ENCODE measurements at places on chromosomes 6 and 20.
A peak's percentile ranks its signal among the peaks of the same experiment; 100 is the strongest.

- no peak for DNase-seq
These were observed 127.2 kb downstream of the MTHFD1L start for GRCh38 chr6:150992703-150993102.

- no peak for DNase-seq
These were observed 265.6 kb upstream of the JAG1 start for GRCh38 chr20:10939331-10939941.

DNA sequence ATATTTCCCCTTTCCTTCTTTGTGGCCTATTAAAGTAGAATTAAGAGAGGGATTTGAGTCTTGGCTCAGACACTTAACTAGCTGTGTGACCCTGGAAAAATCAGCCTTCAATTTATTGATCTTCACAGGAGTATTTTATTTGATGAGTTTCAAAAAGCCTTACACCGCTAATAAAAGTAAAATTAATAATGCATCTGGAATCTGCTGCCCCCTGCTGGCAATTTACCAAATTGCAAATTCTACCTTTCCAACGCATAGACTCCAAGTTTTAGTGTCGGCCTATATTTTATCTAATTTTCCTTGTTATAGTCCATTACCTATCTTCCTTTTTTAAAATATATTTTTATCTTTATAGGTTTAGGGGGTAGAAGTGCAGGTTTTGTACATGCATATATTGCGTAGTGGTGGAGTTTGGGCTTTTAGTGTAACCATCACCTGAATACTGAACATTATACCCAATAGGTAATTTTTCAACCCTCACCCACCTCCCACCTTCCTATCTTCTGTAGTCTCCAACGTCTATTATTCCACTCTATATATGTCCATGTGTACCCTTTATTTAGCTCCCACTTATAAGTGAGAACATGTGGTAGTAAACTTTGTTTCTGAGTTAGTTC lies 46.3 kb downstream of the GOPC start:
- peak; percentile 33 for DNase-seq

GRCh38 chr20:32911355-32911754 lies 52.6 kb downstream of the EFCAB8 start:
- DNase-seq = no peak

DNA sequence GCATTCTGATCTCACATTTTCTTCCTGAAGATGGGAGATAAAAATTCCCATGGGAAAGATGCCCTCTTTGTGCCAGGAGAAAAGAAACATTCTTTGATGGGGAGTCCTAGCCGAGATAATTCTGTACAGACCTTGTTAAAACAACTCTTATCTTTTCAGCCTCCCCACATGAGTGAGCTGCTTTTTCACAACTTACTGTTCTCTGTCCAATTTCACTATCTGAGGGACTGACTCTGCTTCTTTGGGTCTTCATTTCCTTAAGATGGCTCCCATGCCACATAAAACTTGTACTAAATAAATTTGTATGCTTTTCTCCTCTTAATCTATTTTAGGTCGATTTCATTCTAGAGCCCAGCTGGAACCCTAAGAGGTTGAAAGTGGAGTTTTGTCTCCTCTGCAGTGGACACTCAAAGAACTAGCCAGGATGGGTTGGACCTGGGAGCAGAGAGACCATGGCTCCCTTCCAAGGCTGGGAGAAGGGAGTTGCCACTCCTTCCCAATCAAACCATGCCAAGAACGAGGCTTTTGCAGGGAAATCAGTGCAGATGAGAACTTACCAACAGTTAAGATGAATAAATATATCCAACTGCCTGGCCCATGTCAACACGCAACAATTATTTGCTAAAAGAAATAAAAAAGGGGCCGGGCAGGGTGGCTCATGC lies 285.8 kb upstream of the SULF2 start:
- no peak for DNase-seq

DNA sequence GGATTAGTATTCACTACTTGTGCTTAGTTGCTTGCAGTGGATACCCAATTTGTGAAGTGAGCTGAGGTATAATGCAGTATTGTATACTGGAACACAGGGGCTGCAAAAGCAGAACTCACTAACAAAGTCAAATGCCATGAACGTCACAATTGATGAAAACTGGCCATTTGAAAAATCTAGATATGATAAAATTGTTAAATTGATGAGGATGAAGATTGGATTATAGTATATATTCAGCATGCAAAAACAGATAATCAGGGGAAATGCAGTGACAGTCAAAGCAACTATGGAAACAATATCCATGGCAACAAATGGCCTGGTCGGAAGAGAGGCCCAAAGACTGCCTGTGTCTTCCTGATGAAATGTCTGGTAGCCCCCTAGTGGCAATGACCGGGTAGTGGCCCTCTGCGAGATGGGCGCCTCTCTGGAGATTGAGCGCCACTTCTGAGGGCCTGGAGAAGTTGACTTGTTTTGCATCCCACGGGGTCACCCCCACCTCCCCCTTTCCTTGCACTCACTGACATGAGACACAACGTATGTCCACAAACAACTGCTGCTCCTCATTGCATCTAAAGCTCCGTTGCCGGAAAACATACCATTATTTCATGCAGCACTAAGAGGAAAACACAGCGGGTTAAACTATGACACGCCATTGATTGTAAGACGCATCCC lies 43.6 kb downstream of the C6orf15 start:
- DNase-seq = peak; percentile 87

GRCh38 chr6:132199343-132199742 lies 201.9 kb downstream of the MOXD1 start:
- no peak for DNase-seq

DNA sequence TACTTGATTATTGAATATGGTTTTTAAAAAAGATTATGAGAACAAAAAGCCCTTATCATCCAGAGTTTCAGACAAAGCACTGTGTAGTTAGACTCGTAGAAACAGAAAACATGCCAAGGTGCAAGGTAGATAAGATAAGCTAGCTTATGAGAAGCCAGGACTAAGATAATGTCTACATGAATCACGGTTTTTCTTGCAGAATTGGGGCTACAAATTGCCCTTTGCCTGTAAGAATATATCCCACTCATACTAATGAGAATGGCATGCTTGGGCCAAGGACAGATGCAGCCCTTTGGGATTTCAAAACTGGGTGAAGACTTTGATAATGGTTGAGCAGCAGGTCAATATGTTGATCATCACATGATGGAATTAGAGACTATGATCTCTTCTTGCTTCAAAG lies 165.3 kb upstream of the PREP start:
- no peak for DNase-seq

GRCh38 chr6:148525453-148525852 lies 182.8 kb downstream of the SASH1 start:
- no peak for DNase-seq

GRCh38 chr6:166502453-166502852 lies 84.0 kb downstream of the RAMACL start:
- DNase-seq = no peak

- DNase-seq = no peak
These were observed 18.5 kb downstream of the FRMD1 start for GRCh38 chr6:168060521-168060931.

DNA sequence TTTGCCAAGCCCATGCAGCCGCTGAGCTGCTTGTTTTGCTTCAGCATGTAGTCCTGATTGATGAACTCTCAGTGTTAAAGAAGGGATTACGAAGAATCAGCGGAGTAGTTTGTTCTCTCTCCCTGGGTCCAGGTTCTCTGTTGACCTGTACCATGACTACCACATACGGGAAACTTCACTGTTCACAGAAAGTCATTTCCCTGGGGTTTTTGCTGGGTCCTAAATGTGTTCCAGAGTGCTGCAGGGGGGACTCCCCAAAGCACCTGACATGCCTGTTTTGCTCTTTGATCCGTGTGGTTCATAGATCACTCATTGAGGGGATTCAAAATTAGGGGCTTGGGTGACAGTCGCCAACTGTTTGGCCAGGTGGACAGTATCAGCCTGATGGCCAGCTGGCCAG lies 5.5 kb downstream of the LSM14B start:
- no peak for DNase-seq

DNA sequence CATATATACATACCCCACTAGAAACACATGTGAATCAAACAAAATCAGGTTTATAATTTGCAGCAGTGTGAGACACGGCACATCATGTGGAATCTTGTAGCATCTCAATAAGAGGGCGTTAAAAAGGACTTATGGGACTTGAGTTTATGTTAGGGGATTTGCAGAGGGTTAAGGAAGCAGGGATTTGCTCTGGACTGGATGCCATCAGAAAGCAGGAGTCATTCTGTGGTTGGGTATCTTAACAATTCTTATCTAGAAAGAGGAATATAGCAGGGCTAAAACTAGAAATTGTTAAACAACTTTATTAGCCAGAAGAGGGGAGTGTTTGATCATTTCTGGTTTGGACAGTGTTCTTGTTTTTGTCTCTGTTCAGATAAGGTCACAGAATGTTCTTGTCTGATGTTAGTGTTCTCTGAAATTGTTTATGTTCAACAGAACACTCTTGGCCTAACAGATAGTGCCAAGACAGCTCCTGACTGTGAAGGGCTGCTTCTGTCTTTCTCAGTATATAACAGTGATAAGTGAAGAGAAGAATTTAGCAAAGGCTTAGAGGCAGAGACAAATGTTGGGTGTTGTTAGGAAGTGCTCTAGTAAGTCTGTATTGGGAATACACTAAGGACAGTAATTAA lies 39.2 kb downstream of the LIN28B start:
- DNase-seq = no peak

DNA sequence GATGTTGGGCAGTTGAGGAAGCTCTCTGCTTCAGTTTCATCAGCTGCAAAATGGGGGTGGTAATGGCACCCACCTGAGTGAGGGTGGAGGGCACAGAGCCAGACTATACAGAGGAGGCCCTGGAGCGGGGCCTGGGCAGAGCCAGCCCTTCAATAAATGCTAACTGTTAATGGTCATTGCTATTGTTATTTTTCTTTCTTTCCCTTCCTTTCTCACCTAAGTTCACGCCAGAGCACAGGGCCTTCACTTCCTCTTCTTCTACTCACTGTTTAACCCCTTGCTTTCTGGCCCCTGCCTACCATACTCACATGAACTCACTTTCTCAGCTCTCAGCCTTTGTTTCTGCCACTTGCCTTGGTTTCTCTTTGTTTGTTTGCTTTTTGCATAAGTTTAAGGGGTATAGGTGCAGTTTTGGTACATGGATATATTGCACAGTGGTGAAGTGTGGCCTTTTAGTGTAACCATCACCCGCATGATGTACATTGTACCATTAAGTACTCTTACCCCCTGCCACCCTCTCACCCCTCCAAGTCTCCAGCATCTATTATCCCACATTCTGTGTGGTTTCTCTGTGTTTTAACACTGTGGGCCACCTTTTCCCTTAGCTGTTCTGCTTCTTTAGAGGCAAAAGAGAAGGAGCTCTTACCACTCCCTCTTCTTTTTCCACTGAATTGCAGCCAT lies 7.5 kb upstream of the RREB1 start:
- DNase-seq = peak; percentile 37

DNA sequence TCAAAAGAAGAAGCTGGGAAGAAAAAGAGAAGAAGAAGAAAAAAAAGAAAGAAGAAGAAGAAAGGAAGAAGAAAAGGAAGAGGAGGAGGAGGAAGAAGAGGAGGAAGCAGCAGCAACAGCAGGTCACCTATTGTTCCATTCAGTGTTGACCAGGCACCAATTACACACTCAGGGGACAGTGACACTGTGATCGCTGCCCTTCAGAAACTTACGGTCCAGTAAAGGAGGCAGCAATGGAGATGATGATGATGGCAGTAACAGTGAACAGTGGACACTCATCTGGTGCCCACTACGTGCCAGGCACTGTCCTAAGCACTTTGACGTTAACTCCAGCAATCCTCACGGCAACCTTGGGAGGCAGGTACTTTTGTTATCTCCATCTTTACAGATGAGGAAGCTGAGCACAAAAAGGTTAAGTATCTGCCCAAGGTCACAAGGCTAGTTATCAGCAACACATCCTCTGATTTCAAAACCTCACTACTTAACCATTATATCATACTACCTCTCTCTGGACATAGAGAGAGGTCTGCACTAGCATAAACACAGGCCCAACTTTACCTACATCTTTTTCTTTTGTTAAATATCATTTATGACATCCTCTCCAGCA lies 83.2 kb downstream of the SLC22A23 start:
- DNase-seq = no peak

GRCh38 chr6:129251669-129252376 lies 368.9 kb downstream of the LAMA2 start:
- DNase-seq = peak; percentile 34

- DNase-seq = no peak
These were observed 24.5 kb downstream of the KIAA0408 start for GRCh38 chr6:127434651-127435050.

DNA sequence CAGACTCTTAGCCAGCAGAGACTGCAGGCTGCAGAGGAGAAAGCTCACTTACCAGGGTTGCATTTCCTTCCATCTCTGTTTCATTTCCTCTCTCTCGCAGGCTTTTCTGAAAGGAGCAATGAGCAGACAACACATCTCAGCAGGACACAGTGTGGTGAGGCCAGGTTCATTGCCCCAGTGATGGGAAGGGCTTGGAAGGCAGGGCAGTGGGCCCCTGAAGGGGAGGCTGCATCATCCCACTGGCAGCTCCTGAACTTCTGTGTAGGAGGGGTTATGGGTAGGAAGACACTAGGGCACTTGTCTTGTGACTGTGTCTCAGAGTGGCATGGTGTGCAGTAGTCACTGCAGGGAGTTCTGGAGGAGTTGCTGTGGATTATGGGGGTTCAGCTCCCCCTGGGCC lies 246.8 kb downstream of the QKI start:
- no peak for DNase-seq

- no peak for DNase-seq
These were observed 87.4 kb downstream of the ARID1B start for GRCh38 chr6:156864557-156864956.

DNA sequence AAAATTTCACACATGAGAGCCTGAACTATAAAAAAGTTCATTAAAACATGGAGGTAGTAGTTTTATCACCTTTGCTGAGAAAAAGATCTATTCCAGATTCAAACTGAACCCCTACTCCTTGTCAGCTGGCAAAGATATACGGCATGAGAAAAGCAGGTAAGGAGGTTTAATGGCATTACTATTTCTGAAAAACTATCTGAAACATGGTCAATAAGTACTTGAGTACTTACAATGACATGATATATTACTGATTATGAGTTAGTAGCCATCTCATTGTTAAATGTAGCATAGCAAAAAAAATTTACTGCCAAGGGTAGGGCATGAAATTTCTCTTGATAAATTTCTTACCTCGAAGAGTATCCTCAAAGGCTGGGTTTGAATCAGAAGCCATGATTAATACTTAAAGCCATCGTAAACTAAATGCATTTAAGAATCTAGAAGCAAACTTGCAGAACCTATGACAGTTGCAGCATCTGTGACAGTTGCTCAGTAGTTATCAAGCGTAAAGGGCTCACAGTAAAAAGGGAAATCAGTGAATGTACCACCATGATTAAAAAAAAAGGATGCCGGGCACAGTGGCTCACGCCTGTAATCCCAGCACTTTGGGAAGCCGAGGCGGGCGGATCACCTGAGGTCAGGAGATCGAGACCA lies 8.7 kb downstream of the SLC17A5 start:
- DNase-seq = no peak

GRCh38 chr6:43705996-43706395 lies 18.4 kb upstream of the MRPS18A start:
- DNase-seq = no peak

- DNase-seq = no peak
These were observed 894 bp downstream of the PYGB start for GRCh38 chr20:25248786-25249172.

All from GM20000 (cell line).